CD4-positive, alpha-beta T cell treated with Interleukin-1 beta for 1 hour (primary cell): ENCODE measurements at places on chromosomes 2 and 18.

- DNase-seq: no peak
Observed at GRCh38 chr2:238670111-238670585, 177.7 kb upstream of the TWIST2 start.

DNA sequence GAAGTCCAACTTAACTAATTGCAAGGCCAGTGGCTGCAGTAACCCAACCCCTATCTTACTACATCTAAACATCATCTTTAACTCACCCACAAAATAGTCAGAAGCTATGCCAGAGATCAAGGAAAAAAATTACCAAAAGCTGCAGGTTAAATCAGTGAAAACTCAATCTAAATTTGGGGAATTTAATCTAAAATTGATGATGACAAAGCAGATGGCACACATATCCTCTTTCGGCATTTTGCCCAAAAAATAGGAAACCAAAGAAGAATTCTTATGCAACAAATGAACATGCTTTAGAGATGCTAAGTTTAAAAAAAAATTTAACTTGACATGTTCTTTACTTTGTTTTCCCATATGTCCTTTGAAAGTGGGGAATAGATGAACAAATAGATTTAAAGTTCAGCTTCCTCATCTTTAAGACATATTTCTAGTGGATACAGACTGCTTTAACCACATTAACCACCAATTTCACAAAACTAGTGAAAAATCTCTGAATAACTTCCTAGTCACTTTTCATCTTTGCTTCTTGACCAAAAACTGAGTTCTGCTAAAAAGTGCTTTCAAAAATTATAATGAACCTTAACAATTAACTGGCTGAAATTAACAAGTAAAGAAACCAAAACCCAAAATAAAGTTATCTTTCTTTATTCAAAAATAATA is 74.3 kb upstream of the CCDC150 start:
- DNase-seq: no peak

DNA sequence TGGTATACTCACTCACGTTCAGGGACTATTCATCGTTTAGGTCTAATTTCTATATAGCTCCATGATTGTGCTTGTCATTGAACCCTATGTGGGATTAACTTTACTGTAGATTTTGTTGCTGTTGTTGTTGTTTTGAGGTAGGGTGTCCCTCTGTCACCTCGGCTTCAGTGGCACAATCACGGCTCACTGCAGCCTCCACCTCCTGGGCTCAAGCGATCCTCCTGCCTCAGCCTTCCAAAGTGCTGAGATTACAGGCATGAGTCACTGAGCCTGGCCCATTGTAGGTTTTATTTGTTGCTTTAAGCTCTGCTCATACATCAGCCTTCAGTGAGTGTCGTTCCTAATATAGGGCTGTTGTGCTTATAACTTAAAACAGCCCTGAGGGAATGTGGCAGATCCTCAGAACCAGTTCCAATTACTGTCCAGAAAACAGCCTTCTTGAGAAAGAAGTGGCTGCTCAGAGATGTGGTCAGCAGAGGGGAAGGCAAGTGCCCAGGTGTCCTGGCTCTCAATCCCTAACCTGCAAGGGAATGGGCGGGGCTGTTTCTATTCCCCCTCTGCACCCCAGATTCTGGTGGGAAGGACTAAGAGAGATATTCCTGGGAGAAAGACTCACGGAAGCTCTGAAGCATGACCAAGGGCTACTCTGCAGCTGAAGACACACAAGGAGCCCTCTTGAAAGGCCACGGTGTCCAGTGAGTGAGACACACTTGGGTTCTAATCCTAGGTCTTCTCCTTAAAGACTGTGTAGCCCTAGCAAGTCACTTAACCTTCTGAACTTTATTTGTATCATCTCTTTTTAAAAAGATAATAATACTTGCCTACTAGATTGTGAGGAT is 79.6 kb upstream of the LCLAT1 start:
- no peak for DNase-seq

DNA sequence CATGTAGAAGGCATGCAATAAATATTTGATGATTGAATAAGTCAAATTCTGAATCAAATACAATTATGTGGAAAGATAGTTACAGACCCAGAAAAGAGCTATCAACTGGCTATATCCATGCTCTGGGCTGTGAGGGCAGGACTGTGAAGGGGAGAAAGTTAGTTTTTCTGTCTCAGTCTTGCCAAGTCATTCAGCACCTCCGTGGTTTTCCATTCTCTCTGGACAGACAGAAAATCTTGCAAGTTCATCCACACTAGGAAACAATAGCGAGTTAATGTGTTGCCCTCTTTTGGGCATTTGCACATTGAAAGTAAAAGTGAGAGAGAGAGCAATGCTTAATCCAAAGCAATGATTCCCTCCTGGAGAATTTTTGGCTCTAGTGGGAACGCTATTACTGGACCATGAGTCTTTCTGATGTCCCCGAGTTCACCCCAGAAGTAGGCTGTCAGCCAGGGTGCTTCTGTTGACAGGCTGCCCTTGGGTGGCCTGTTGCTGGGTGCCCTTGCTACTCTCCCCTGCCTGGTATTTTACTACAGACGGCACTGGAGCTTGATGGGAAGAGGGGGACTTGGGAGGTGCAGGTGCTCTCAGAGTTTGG is 238.3 kb downstream of the LOXHD1 start:
- no peak for DNase-seq

DNA sequence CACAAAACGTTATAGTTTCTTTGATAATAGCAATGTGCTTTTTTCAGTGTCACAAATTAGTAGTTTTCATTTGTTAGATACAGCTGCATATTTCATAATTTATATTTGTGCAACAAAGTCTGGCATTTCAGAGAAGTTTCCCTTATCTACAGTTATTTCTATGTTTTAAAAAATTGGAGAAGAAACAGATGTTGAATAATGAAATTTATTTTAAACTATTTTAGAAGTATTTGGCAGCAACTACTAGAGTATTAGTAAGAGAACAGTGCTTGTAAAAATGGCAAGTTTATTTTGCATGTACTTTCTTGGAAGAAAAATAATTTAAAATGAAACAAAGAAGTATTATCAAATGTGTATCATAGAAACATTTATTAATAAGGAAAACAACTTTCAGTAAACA is 68.6 kb upstream of the COL5A2 start:
- no peak for DNase-seq

GRCh38 chr2:101435001-101435862 is 39.7 kb downstream of the RFX8 start:
- no peak for DNase-seq

GRCh38 chr18:49936821-49937220 is 123.5 kb upstream of the ACAA2 start:
- no peak for DNase-seq

DNA sequence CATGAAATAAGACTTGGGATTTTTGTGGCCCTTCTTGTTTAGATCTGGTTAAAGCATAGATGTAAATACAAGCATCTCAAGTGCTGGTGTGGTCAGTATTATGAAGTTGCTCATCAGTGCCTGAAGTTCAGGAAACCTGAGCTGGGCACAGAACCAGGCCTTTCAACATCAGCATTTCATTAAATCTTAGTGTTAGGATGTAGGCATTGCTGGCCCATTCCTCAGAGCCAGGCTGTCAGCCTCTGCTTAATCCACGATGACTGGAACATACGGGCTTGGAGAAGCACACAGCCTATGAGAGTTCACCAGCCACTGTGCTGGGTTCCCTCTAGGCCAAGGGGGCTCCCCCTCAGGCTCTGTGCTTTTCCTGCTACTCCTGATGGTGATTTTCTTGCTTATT is 270.2 kb downstream of the EN1 start:
- DNase-seq: no peak

DNA sequence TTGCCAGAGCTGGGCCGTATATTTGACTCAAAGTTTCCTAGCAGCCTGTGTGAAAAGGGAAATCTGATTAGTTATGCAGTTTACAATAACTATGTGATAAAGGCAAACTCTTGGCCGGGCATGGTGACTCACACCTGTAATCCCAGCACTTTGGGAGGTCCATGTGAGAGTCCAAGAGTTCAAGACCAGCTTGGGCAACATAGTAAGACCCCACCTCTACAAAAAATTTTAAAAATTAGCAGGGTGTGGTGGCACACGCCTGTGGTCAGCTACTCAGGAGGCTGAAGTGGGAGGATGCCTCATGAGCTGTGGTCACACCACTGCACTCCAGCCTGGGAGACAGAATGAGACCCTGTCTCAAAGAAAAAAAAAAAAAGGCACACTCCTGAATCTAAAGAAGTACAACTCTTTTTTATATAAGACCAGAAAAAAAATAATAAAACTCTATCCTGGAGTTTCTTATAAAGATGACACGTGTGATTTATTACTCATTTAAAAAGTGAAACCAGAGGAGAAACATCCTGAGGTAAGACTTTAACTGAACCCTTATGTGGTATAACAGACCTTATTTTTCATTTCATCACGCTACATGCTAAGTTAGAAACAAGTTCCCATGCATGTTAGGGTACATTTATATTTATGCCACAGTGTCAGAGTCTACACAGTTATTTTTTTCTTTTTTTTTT is 32.6 kb upstream of the KCMF1 start:
- no peak for DNase-seq

GRCh38 chr2:171480908-171481307 is 41.4 kb upstream of the CYBRD1 start:
- DNase-seq: no peak

GRCh38 chr18:24605444-24605843 is 145.0 kb downstream of the HRH4 start:
- no peak for DNase-seq

DNA sequence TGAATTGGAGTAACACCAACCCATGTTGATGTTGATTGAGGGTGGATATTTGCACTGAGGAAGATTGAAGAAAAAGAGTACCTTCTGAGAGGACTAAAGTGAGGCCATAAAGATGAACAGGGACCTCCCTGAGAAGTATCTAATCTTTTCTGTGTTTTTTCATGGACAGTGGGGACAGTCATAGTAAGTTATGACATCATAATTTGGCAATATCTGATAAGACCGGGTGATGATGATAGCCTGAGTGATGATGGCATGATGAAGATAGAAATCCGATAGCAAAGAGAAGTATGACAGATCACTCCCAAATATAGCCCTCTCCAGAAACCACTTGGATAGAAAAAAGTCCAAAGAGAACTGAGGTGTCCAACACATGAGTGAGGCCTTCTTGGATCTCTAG is 2.2 kb upstream of the ATP5MC3 start:
- no peak for DNase-seq

GRCh38 chr2:164993287-164994016 is 38.1 kb upstream of the SLC38A11 start:
- no peak for DNase-seq

GRCh38 chr18:213505-213904 is 54.3 kb downstream of the THOC1 start:
- no peak for DNase-seq

DNA sequence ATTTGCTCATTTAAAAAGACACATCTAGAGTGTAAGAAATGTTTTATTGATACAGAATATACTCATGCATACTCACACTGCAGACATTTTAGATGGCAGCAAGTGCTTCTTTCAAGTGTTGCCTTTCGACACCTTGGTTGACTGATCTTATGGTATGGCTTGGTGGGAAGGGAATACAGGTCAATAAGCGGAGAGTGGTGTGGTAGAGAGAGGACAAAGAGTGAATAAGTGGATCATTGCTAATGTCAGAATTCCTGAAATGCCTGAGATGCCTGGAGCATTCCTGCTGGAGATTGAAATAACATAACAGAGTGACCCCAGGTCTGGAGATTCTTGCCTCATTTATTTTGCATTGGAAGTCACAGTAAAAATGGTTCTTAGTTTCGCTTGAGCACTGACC is 76.7 kb downstream of the RND3 start:
- DNase-seq: no peak
